Stimulated activated CD8-positive, alpha-beta memory T cell treated with anti-CD3 and anti-CD28 coated beads, Interleukin-15, amount 100 ng/mL, for 24 hours (primary cell): ENCODE measurements at places on chromosomes 5 and 9.

DNA sequence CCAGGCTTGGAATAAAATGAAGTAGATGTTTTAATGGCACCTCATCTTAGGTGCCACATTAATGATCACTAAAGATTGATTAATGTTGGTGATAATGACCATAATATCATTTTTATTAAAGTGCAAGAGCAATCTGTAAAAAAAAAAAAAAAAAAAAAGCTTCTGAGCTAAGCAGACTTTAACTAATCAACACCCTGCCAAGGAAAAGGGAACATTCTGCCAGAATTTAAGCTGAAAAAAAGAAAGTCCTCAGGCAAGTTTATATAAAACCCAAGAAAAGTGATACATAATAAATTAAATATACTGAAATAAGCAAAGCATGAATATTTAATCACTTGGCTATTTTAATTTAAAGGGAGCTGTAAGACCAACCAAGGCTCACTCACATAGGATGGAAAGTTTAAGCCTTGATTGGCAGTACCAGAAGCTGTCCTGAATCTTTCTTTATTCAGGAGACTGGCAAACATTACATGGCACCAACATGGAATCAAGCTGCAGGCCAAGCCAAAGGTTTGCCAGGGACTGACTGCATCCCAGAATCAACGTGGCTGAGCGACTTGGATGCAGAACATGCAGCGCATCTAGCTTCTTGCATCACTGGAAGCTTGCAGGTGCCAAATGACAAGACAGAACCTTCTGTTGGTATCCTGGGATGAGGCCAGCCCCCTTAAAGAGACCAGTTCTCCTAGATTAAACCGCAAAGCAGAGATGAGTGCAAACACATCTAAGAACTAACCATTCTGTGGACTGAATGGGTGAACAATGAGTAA is 413.6 kb downstream of the ENC1 start:
- DNase-seq = no peak

- no peak for DNase-seq
Measured at GRCh38 chr5:114390431-114390830, 28.6 kb downstream of the KCNN2 start.

DNA sequence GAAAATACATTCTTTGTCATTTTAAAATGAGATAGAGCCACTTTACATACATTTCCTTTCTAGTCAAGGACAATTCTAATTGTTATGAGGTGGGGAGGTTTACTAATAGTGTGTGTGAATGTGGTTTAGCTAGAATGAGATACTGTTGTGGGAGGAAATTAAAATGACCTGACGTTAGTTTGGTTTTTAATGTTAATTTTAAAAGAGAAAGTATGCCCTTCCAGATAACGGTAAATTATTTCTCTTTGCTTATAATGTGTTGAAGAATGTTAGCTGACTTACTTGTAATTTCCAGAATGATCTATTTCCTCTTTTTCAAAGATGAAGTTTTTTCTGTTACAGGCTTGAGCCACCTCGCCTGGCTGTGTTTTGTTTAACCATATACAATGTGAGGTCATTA is 1.7 kb upstream of the TAF7 start:
- no peak for DNase-seq

DNA sequence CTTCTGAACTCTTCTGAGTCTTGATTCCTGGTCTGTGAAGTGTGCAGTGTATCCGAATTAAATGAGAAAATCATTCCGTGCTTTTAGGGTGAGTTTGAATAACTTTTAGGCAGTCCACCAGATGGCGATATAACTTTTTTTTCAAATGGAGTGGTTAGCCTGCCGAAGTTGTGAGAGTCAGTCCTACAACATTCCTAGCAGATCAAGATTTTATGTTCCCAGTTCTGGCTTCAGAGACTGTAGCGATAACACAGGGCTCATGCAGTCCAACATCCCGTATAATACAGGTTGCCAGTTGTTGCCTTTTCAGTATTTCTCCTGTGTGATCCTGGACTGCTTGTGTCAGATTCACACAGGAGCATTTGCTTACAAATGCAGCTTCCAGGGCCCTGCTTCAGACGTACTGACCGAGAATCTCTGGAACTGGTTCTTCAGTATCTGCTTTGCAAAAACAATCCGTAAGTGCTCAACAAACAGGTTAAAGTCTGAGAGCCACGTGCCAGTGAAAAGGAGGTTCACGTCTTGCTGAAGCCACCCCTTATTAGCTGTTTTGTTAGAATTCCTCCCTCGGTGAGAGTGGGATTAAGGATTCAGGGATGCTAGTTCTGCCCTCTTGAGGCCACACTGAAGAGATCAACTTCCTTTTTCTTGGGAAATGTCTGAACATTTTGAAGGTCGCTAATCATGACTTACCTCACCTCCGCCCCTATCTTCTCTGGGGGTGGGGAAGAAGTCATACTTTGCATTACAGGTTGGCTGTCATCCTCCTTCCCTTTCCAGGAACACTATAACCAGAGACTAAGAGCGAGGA is 22.8 kb downstream of the SMIM3 start:
- DNase-seq = no peak

DNA sequence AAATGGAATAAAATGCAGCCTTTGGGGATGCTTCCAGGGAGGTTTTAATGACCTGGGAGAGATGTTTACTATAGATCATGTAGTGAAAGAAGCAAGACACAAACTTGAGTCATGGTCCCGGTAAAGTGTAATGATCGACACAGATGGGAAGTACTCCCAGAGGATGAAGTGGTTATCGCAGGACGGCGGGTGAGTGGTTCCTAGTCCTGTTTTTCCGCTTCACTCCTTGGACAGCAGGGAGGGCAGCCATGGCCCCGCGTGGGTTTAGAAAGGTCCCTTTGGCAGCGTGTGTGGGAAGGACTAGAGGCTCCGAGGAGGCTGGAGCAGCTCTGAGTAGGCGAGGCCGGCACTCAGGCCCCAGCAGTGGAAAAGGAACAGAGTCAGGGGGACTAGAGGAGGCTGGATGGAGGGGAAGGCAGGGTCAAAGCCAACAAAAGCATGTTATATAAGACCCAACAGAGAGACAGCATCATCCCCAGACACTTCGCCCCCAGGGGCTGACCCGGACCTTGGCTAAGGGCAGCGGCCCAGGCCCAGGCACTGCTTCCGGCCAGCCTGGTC is 49.2 kb upstream of the STXBP1 start:
- DNase-seq = no peak

DNA sequence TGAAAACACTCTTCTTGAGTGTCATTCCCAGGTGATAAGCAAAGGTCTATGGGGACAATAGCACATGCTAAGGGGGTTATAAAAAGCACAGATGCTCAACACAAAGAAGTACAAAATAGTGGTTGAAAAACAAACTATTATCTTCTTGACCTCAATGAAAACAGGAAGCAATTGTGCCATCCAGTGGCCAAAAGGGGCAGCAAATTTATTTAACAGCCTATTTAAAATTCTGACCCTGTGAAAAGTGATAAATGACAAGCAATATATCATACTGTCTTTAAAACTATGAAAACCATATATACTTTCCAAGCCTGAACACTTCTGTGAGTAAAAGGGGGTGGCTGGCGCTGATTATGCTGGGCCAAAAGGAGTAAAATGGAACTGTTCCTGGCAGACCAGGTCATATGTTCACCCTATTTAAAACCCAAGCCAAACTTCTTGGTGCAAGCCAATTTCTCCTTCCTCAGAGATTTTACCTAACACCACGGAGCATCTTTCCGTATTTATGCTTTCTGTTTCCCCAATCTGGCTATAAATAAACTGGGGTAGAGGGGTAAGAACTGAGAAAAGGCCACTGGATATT is 29.7 kb downstream of the TEX10 start:
- no peak for DNase-seq
